Right renal pelvis (tissue), 4 donors: ENCODE measurements at places on chromosomes 13 and 19. TPM values are rescaled to one million over a fixed set of nuclear protein-coding genes. Genes with fewer than 3 reads are reported as not detected.

The ZNF331 gene
- polyA plus RNA-seq, result 15.0 TPM

- DNase-seq, result no peak
These were observed 158.7 kb downstream of the VWA8 start for GRCh38 chr13:41802043-41802683.

GRCh38 chr13:73966331-73966730 is 167.9 kb downstream of the KLF12 start:
- DNase-seq, result no peak

The CGB1 gene
- not detected for polyA plus RNA-seq

DNA sequence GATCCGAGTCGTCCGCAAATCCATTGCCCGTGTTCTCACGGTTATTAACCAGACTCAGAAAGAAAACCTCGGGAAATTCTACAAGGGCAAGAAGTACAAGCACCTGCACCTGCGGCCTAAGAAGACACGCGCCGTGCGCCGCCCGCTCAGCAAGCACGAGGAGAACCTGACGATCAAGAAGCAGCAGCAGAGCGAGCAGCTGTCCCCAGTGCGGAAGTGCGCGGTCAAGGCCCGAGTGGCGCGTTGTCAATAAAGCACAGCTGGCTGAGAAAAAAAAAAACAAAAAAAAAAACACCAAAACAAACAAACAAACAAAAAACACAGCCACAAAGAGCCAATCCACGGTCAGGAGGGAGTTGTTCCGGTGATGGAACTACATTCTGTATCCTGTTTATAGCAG is 4.7 kb upstream of the GNA15 start:
- no peak for DNase-seq

- no peak for DNase-seq
These were observed 6.4 kb downstream of the AMER2 start for GRCh38 chr13:25165663-25166062.
